ENCODE measurements at places on chromosomes 6 and 20.
A peak's percentile ranks its signal among the peaks of the same experiment; 100 is the strongest.

- H3K36me3 ChIP-seq = peaks cover 6% of the 10 kb centered on the region
- peak overlapping the region; percentile 88 for H3K4me3 ChIP-seq
- DNase-seq = no peak
- H3K27me3 ChIP-seq = no peaks in the 10 kb centered on the region
- peaks cover 11% of the 10 kb centered on the region for H3K4me1 ChIP-seq
- H3K27ac ChIP-seq = peak overlapping the region; percentile 91
Measured at GRCh38 chr6:163412801-163413344, 1.6 kb upstream of the QKI start.

- H3K36me3 ChIP-seq = peaks cover 16% of the 10 kb centered on the region
- H3K4me3 ChIP-seq = no peak overlapping the region
- no peak overlapping the region for H3K27ac ChIP-seq
- H3K27me3 ChIP-seq = no peaks in the 10 kb centered on the region
Measured at GRCh38 chr6:113939825-113940224, 31.1 kb downstream of the HDAC2 start.

- H3K4me3 ChIP-seq = no peak overlapping the region
- no peak for DNase-seq
- no peak overlapping the region for H3K27ac ChIP-seq
Measured at GRCh38 chr6:111939902-111940301, 66.7 kb upstream of the FYN start.

DNA sequence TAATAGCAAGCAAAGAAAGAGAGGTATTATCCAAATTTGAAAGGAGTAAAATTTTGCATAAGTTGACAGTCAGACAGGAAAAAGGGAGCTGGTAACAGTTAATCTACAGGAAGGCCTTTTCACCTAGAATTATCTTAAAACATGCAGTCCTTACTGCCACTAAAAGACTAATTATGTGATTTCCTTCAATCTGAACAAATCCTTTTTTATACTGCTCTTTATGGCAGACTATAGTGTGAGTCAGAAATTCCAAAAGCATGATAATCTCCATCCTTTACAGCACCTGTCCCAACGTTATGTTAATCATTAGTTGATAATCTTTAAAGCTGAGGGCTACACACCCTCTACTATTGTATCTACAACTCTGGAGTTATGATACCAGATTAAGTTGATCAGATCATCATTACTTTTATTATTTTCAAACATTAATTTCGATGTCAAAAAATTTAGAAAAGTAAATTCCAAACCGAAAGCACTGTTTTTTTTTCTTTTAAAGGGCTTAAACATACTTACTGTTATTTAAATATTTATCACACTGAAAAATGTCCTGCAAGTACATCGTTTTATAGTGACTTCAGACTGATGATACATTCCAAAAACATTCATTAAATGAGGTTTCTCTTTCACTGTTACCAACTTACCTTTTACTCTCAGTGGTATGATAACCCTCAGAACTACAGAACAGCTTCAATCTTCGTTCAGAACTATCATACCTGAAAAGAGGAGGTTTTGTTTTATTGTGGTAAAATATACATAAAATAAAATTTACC is 33.2 kb upstream of the AKAP7 start:
- no peaks in the 10 kb centered on the region for H3K27me3 ChIP-seq
- H3K4me3 ChIP-seq = no peak overlapping the region
- H3K27ac ChIP-seq = no peak overlapping the region
- no peak for DNase-seq
- no peaks in the 10 kb centered on the region for H3K36me3 ChIP-seq
- no peaks in the 10 kb centered on the region for H3K4me1 ChIP-seq

- peaks cover 48% of the 10 kb centered on the region for H3K36me3 ChIP-seq
- H3K4me3 ChIP-seq = no peak overlapping the region
- H3K4me1 ChIP-seq = peaks cover 4% of the 10 kb centered on the region
- H3K27me3 ChIP-seq = no peaks in the 10 kb centered on the region
- DNase-seq = no peak
- no peak overlapping the region for H3K27ac ChIP-seq
Measured at GRCh38 chr6:126102358-126102757, 116.0 kb downstream of the TRMT11 start.

GRCh38 chr6:2977799-2978590 is 6.6 kb upstream of the SERPINB6 start:
- no peaks in the 10 kb centered on the region for H3K4me1 ChIP-seq
- H3K4me3 ChIP-seq = no peak overlapping the region
- H3K27me3 ChIP-seq = peaks cover 25% of the 10 kb centered on the region
- no peak overlapping the region for H3K27ac ChIP-seq
- DNase-seq = no peak
- H3K36me3 ChIP-seq = no peaks in the 10 kb centered on the region

Measured in stimulated activated naive B cell treated with anti-CD40 and anti-IgM and Interleukin-4, amounts not matched to agents 10 μg/mL and 1 μg/mL and 100 μg/mL, for 72 hours (primary cell).